CD4-positive, alpha-beta T cell treated with Interleukin-10 for 1 hour (primary cell): ENCODE measurements at places on chromosomes 3 and 15.

DNA sequence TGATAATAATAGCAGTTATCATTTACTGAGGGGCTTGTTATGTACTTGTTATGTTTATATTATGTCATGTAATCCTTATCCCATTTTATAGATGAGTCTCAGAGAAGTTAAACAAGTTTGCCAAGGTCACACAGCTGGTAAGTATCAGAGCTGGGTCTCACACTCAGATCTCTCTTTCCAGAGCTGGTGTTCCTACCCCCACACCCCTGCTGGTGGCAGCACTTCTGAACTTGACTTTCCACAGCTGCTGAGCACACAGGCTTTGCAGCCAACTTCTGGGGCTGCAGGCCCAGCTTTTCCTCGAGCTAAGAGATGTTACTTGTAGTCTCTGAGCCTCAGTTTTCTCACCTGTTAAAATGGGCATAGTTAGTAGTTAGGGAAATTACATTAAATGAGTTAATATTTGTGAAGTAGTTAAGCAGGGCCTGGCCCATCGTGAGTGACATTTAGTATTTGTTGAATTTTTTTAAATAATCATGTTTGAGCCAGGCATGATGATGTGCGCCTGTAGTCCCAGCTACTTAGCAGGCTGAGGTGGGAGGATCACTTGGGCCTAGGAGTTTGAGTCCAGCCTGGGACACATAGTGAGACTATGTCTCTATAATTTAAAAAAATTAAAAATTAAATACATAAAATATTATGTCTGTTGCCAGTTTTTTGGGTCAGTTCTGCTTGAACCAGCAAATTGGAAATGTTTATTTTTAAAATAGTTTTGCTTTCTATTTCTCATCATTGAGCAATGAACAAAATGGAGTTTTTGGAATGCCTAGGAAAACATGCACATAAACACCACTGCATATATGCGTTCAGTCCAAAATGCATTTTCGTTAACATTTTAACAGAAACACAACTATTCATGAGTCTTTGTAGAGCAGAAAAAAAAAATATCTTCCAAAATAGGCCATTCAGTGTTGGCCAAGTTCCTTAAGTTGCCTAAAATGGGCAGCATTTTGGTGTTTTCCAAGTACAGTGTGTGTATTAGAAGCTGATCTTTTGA lies 87.3 kb downstream of the SMAD6 start:
- no peak for DNase-seq

- no peak for DNase-seq
Observed at GRCh38 chr15:74960995-74961588, 4.5 kb upstream of the RPP25 start.

DNA sequence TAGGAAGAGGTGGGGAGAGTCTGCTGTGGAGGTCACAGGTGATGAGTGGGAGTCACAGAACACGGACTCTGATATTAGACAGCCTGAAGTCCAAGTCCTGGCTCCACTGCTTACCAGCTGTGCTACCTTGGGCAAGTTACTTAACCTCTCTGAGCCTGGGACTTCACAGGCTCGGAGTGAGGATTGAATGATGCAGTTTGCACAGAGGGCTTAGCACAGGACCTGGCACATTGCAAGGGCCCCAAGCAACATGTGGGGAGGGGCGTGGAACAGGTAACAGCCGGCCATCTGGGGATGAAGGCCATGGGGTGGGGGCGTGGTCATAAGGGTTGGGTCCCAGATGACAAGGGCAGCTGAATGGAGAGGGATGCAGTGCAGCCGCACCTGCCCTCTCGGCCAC lies 4.3 kb upstream of the ITIH3 start:
- no peak for DNase-seq

- DNase-seq = no peak
Observed at GRCh38 chr3:127412578-127413317, 124.9 kb upstream of the PRR20G start.

- DNase-seq = no peak
Observed at GRCh38 chr15:50280271-50280670, 14.7 kb upstream of the HDC start.
